Lung microvascular endothelial cell (primary cell): ENCODE measurements at places on chromosomes 7 and 10. TPM values are rescaled to one million over a fixed set of nuclear protein-coding genes. Genes with fewer than 3 reads are reported as not detected.

BMPER gene
- 0.40 and 0.44 TPM in 2 replicates for total RNA-seq

SKIDA1 gene
- total RNA-seq, result 1.1 and 1.4 TPM in 2 replicates

HOXA6 gene
- 2.0 and 2.4 TPM in 2 replicates for total RNA-seq

DLX5 gene
- total RNA-seq, result not detected in 2 replicates

COL1A2 gene
- total RNA-seq, result 9.8 and 13.3 TPM in 2 replicates

DGKB gene
- not detected in 2 replicates for total RNA-seq

GRCh38 chr10:3486346-3487065 lies 298.5 kb downstream of the KLF6 start:
- DNase-seq, result peak; percentile 55

- DNase-seq, result no peak
Measured at GRCh38 chr10:110556969-110557601, 10.4 kb upstream of the SMC3 start.

DNA sequence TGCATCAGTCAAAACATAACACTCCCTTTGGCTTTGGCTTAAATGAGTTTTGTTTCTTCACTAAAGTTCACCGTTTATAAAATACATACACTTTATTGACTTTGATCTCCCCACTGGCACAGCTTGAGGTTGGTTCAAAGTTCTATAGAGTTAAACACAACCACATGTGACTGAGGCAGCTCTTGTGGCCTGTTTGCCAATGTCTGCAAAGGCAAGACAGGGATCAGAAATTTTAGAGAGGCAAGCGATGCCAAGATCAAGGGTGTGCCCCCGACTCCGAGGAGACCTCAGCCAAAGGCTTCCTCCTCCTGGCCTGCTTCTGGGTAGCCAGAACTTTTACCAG lies 129.8 kb upstream of the JCAD start:
- no peak for DNase-seq

- peak; percentile 91 for DNase-seq
Measured at GRCh38 chr7:27677912-27678612, 15.4 kb upstream of the HIBADH start.

DNA sequence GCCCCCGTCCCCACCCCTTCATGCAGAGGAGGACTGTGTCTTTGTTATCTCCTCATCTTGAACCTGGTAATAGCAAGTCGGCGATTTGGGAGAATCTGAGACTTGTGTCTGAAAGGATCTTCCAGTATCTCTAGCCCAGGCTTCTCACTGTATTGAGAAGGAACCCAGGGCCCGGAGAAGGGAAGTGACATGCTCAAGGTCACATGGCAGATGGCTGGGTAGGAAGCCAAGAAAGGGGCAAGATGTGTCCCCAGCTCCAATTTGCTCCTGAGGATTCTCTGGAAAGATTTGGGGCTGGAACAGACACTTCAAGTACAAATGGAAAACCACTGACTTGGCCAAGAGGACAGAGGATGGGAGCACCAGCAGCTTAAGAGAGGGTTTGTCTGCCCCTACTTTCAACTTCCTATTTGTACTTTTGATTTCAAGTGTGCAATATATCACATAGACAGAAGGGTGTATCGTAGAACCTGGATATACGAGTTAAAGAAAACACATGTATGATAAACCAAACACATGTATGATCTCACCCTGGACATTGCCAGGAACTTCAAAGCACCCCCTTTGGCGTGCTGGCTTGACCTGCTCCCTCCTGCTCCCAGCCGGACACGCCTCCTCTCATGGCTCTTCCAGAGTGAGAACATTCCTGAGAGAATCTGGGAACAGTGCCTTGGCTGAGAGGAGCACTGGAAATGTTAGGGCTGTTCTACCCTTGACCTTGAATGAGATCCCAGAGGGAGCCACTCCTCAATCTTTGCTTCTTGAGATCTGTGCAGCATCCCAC lies 79.7 kb downstream of the CDH23 start:
- no peak for DNase-seq

GRCh38 chr10:88651101-88651551 lies 13.1 kb upstream of the LIPF start:
- DNase-seq, result no peak

GRCh38 chr10:46229144-46229563 lies 57.6 kb upstream of the ANTXRL start:
- peak; percentile 37 for DNase-seq

GRCh38 chr10:84114088-84114667 lies 25.1 kb upstream of the GHITM start:
- DNase-seq, result peak; percentile 17

DNA sequence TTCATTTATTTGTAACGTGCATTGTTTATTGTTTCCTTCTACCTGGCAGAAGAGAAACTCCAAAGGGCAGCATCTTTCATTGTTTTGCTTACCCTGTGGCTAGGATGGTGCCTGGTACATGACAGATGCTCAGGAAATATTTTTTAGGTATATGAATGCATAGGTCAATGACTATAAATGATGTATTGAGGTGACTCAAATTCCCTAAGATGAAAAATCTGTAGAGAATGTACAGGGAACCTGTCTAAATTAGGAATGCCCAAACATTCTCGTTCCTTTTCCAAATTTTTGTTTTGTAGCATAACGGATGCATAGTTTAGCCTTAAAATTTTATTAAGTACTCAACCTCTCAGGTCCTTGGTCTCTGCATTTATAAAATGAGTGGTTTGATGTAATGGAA lies 71.6 kb downstream of the NRP1 start:
- DNase-seq, result no peak

DNA sequence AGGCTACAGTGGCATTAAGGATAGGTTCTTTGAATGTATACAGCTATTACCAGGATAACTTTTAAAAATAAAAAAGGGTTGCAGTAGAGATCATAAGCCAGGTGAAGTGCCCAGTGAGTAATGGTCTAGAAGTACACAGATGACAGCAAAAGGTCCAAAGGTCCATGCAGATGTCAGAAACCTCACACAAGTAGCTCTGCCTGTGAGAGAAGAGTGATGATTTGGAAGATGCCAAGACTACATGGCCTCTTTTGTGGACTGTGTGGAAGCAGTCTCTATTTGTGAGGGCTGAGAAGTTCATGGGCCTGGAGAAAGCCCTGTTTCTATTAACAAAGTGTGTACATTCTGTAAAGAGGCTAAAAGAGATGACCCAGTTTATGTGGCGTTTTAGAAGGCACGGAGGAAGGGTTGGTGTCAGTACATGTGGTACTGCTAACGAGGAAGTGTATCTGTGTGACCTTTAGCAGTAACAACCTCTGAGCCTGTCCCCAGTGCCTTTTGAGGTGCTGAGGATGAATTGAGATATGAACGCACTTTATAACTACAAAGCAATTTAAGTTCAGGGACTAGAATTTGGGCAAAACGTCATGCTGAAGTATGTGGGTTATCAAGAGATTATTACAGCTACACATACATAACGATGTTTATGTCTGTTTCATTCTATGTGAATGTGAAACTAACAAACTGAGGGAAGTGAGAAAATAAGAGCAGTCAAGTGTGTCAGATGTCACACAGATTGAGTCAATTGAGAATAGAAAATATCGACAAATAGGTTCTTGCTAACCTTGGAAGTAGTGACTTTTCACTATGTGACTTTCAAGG lies 7.6 kb downstream of the CYCS start:
- DNase-seq, result no peak

DNA sequence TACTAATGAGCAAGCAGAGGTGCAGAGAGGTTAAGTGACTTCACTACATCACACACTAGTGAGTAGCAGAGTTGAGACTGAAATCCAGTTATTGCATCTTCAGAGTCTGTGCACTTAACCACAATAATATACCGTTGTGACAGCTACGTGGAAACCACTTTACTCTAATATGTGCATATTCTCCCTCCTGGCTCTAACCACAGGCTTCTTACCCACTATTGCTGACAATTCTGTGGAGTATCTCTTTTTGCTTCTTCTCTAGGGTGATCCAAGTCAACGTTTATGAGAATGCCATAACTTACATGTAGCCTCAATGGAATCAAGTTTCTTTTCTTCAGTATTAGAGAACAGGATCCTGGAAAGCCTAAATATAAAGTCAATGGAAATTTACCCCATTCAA lies 64.2 kb upstream of the MEOX2 start:
- no peak for DNase-seq

DNA sequence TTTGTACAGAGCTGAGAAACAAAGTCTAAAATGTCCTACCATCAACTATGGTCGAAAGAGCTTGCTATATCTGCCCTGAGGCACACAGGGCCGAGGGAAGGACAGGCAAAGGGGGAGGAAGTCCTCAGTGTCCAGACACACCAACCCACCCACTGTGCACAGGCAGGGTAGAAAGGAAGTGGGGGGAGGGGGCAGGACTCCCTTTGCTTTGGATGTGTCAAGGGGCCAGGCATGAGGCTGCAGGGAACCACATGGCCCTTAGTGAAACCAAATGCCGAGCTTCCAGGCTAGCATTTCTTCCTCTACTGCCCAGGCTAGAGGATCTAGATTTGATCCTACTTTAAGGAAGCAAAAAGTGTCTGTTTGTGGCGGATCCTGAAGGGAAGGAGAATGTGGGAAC lies 28.6 kb downstream of the KCNH2 start:
- no peak for DNase-seq

- DNase-seq, result no peak
Measured at GRCh38 chr10:107728807-107729206, 564.3 kb upstream of the SORCS1 start.

GRCh38 chr10:8182806-8183205 lies 128.3 kb downstream of the GATA3 start:
- no peak for DNase-seq
